ENCODE measurements at places on chromosomes 5 and 9.

GRCh38 chr9:34046784-34047379 lies 1.8 kb downstream of the UBAP2 start:
- no peak for DNase-seq

DNA sequence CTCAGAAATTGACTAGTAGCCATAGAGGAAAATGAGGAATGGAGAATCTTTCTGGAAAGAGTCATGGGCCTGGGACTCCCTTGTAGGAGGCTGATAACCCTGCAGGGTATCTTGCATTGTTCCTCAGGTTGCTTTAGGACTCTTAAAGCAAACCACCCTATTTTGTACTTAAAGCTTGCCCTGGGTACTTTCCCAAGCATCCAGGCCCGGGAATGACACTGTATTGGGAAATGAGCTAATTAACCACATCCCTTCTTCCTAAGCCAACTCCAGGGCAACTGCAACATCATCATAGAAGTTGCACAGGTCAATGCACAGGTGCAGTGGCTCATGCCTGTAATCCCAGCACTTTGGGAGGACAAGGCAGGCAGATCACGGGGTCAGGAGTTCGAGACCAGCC lies 55.9 kb downstream of the UGCG start:
- no peak for DNase-seq

DNA sequence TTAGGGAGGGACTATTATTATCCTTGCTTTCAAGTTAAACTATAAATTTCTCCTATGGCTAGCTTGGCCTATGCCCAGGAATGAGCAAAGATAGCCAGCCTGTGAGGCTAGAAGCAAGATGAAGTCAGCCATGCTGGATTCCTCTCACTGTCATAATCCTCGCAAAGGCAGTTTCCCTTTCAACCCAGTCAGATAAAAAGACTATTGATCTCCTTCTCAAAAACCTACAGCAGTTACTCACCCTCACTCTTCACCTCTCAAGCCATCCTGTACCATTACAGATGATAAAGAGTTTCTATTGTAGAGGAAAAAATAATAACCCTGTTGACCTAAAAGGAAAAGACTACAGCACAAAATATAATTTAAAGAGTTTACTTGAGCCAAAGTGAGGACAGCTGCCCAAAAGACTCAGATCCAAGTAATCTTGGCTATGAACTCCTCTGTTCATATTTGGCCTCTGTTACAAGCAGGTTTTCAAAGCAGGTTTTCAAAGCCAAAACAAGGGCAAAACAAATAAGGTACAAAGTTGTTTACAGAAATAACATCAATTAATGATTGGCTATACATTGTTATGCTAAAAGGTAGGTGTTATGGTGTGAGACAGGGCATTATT lies 41.7 kb downstream of the KCNV2 start:
- DNase-seq: no peak

GRCh38 chr5:174549254-174549653 lies 175.1 kb upstream of the MSX2 start:
- DNase-seq: no peak

DNA sequence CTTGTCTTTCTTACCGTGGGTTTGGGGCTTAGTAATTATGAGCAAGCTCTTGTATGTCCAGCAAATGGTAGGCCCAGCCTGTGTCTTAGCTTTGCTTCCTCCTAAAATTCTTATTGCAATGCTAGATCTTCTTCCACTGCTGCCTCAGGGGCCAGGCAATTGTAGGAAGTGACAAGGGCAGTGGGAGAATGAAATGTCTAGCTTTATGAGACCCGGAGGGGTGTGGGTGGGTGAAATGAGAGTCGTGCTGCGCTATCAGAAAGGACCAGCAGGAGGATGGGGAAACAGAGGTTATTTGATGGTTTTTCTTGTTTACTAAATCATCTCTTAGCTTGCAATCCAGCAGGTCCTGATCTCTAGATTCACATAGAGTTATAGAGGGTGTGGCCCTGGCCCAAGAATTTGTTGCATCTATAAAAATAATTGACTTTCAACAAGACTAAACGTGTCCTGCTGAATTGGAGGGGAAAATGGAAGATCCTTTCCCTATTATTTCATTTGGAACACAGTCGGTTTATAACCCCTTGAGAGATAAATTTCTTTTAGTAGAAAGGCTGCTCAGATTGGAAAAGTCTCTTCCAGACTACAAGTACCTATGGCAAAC lies 43.7 kb downstream of the ZNF366 start:
- peak; percentile 17 for DNase-seq
